Activated naive CD4-positive, alpha-beta T cell treated with anti-CD3 and anti-CD28 coated beads, Interleukin-2, amount 10 ng/mL, durations not matched to agents 5 hours and 36 hours (primary cell): ENCODE measurements at places on chromosomes 4 and X. TPM values are rescaled to one million over a fixed set of nuclear protein-coding genes. Genes with fewer than 3 reads are reported as not detected.

IL9R gene
- total RNA-seq = 20.4 TPM

INTS6L gene
- total RNA-seq = 32.8 TPM

SEC24D gene
- total RNA-seq = 32.6 TPM

SLC26A1 gene
- not detected for total RNA-seq

EPGN gene
- total RNA-seq = not detected

SHROOM2 gene
- not detected for total RNA-seq

TMPRSS11D gene
- total RNA-seq = not detected

XAGE2 gene
- total RNA-seq = not detected

TCP11X2 gene
- total RNA-seq = not detected

C4orf51 gene
- total RNA-seq = not detected

JCHAIN gene
- 0.78 TPM for total RNA-seq
